Activated CD8-positive, alpha-beta memory T cell treated with anti-CD3 and anti-CD28 coated beads for 1 hour (primary cell): ENCODE measurements at places on chromosomes 13 and 19.
A peak's percentile ranks its signal among the peaks of the same experiment; 100 is the strongest.

- no peak for DNase-seq
Observed at GRCh38 chr13:36369268-36370107, 23.3 kb upstream of the SPART start.

DNA sequence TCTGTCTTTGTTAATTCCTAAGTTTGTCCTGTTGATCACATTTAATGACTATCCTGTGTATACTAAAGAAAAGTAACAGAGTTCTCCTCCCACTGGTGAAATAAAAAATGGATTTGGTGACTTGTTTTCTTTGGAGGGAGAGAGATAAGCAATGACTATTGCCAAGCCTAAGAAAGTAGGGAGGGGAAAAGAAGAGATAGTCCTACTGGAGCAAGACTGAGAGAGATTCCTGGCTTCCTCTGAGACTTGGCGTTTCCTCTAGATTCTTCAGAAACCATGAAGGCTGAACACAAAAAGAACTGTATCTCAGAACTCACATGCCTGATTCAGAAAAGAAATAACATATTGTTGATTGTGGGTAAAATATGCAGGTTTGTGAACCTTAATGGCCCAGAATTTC is 406.5 kb downstream of the FOXO1 start:
- no peak for DNase-seq

GRCh38 chr13:94978516-94978915 is 266.2 kb upstream of the SOX21 start:
- no peak for DNase-seq

- no peak for DNase-seq
Observed at GRCh38 chr13:112835344-112835743, 133.7 kb upstream of the MCF2L start.

DNA sequence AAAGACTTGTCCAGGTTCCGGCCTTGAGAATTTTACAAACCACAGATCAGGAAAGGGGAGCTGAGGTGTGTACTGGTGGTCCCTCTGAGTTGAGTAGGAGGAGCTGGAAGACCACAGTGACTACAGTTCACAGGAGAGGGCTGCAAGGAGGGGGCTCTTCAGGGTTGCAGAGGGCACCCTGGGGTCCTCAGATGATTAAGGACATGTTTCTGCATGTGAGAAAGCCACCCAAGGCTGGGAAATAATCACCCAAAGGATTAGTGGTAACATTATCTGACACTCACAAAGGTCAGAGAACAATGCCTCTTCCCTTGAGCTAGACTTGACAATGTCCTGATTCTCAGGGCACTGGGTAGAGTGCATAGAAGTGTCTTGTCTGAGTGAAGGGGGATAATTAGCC is 540.4 kb downstream of the IRS2 start:
- DNase-seq, result no peak

GRCh38 chr19:49557641-49558325 is 22.6 kb downstream of the NOSIP start:
- DNase-seq, result no peak

GRCh38 chr13:113548778-113549621 is 35.6 kb upstream of the TFDP1 start:
- no peak for DNase-seq

DNA sequence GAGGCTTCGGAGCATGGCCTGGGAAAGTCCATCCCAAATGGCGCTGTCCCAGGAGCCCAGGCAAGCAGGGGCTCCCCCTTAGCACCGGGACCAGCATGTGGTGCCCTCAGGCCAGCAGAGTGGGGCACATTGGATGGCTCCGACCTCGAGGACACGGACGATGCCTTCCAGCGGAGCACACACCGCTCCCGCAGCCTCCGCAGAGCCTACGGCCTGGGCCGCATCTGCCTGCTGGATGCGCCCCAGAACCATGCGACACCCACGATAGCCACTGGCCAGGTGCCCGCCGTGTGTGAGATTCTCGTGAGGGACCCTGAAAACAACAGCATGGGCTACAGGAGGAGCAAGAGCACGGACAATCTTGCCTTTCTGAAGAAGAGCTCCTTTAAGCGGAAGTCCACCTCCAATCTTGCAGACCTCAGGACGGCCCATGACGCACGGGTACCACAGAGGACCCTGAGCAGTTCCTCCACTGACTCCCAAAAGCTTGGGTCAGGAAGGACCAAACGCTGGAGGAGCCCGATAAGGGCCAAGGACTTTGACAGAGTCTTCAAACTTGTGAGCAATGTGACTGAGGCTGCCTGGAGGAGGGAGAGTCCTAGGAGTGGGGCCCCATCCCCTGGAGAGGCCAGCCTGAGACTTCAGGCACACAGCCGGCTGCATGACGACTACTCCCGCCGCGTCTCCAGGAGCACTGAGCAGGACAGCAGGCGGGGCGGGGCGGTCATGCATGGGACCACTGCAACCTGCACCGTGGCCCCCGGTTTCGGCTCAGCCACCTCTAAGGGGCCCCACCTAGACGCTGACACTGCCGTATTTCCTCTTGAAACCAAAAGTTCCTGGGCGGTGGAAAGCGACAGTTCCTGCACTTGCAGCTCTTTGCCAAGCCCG is 63.1 kb downstream of the SPATA13 start:
- DNase-seq, result no peak

GRCh38 chr19:5466814-5467291 is 11.6 kb downstream of the ZNRF4 start:
- DNase-seq, result no peak

- peak; percentile 54 for DNase-seq
Observed at GRCh38 chr19:920051-920864, 3.1 kb downstream of the KISS1R start.

GRCh38 chr13:71252184-71252704 is 614.8 kb downstream of the DACH1 start:
- no peak for DNase-seq

DNA sequence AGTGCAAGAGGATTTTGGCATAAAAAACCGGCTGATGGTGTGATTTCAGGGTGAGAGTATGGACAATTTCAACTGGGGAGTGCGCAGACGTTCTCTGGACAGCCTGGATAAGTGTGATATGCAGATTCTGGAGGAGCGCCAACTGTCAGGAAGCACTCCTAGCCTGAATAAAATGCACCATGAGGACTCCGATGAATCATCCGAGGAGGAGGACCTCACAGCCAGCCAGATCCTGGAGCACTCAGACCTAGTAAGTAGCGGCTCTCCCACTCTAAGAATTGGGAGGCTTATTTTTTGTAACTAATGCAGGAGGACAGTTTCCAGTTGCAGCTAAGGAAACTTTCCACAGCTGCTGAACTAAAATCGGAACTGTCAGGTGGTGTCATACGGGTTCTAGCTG is 53.6 kb downstream of the ZAR1L start:
- DNase-seq, result no peak

DNA sequence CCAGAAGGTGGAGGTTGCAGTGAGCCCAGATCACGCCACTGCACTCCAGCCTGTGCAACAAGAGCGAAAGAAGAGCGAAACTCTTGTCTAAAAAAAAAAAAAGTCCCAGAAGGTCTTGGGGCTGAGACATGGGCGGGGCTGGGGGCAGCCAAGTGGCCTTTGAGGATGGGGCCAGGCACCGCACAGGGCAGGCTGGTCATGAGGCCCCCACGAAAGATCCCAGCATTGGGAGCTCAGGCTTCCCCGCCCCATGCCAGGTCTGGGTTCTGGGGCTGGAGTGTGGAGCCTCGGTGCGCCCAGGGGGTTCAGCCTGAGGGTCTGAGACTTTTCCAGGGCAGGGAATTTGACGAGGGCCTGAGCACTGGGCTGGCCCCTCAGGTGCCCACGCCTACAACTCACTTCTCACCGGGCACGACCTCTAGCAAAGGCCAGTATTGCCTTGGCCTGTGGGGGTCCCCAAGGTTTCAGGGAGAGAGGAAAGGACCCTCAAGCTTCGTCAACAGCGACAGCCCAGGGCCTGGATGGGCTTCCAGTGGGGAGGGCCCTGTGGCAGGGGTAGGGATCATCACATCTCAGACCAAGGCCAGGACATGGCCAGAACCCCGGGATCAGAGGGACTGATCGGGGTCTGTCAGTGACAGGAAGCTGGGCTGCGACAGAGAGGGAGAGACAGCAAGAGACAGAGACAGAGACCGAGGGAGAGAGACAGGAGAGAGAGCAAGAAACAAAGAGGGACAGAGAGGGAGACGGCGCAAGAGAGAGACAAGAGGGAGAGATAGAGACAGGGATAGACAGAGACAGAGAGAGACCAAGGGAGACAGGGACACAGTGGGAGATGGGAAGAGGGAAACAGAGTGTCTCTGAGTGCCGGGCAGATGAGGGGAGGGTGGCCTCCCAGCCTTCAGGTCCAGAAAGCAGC is 7.5 kb upstream of the MEX3D start:
- DNase-seq, result no peak

DNA sequence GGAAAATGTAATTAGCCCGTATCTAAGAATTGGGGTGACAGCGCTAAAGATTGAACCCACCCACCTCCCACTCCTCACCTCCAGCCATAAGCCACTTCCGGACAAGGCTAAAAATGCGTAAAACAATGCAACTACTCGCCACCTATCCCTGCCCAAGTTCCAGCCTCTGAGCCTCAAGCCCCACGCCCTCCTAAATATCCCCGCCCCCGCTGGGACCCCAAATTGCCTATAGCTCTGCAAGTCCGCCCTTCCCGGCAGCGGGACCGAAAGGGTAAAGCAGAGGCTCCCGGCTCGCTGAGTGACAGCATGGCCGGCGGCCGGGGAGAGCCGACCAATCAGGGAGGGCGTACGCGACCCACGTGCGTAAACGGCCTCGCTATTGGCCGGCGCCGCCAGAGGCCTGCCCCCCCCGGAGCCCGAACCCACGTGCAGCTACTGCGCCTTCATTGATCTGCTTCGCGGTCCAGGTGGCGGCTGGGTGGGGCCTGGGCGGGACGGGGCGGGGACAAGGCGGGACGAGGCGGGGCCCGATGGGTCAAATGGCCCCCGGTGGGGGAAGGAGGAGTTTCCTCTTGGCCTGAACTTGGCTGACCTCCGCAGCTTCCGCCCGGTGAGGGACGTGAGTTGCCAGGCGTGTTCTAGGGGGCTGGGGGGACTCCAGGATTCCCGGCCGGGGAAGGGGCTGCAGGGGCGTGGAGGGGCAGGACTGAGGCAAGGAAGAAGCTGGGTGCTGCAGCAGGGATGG is at the start of gene TLE6:
TSS of gene TLE6 (plus strand) at position 564 of the 745 bp plus-strand sequence. CDS start 670 bp downstream, outside the sequence.
- DNase-seq, result peak; percentile 83

GRCh38 chr19:4567584-4568071 is 8.1 kb upstream of the SEMA6B start:
- peak; percentile 23 for DNase-seq

DNA sequence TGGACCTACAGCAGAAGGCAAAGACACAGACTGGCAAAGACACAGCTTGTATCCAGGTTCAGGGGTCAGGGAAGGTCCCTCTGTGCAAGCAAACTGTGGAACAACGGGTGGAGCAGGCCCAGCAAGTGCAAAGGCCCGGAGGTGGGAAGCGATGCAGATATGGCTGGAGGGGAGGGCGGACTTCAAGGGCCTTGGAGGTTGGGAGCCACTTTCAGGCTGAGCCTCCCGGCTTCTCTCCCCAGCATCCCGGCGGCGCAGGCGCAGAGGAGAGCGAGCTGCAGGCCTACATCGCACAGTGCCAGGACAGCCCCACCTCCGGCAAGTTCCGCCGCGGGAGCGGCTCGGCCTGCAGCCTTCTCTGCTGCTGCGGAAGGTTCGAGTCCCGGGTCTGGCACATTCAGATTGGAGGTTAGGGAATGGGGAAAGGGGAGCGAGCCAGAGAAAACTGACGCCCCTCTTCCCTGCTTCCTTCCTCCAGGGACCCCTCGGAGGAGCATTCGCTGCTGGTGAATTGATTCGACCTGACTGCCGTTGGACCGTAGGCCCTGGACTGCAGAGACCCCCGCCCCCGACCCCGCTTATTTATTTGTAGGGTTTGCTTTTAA is 2.1 kb upstream of the PNPLA6 start:
- DNase-seq, result no peak

DNA sequence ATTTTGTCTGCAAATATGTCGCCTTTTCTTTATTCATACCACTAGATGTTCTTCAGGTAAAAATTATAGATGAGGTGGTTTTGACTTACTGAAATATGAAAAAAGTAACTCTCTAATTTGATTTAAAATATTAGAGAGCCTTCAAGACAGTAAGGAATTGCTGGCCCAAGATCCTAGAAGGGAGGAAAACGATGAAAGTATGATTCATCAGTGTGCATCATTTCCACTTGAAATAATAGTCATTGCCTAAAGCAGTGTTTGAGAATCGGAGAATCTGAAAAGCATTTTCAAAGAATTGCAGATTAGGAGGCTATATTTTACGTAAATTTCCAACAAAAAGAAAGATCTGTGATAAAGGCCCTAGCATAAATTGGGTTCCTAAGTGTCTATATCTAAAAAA is 1707.9 kb upstream of the PRR20A start:
- DNase-seq, result no peak

DNA sequence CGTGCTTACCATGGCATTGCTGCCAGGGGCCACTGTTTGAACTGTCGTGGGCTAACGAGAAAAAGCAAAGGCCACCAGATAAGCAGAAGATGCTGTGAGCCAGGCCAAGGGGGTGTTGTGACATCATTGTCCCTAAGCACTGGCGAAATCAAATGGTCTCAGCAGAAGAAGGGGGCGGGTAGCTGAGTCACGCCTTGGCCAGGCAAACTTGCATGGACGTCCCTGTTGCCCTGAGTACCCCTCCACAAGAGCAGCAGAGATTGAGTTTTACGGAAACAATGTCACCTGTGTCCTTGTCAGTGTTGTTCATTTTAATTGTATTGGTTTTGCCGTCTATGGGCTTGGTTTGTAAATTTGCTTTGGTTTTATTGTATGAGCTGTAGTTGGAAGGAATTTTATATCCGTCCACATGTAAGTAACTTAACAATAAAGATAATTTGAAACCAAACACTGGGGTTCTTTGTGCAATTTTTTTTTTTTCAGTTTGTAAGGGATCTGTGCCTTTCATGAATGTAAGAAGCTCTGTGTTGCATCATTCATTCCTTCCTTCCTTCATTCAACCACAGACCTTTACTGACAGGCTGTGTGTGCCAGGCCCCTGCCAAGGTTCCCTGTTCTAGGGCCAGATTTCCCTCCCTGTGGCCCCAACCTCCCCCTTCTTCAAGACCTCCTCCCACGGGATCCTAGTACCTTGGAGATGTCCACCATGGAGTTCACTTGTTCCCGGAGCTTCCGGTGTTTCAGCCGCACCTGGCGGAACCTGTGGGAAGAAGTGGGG is 12.3 kb downstream of the KCNN4 start:
- DNase-seq, result no peak

- DNase-seq, result no peak
Observed at GRCh38 chr19:5460748-5461147, 5.5 kb downstream of the ZNRF4 start.

- DNase-seq, result no peak
Observed at GRCh38 chr19:33063753-33064457, 783 bp downstream of the RHPN2 start.

GRCh38 chr13:60137911-60138560 is 25.7 kb downstream of the DIAPH3 start:
- DNase-seq, result no peak

GRCh38 chr13:39350461-39350881 is 252.5 kb downstream of the LHFPL6 start:
- DNase-seq, result no peak

DNA sequence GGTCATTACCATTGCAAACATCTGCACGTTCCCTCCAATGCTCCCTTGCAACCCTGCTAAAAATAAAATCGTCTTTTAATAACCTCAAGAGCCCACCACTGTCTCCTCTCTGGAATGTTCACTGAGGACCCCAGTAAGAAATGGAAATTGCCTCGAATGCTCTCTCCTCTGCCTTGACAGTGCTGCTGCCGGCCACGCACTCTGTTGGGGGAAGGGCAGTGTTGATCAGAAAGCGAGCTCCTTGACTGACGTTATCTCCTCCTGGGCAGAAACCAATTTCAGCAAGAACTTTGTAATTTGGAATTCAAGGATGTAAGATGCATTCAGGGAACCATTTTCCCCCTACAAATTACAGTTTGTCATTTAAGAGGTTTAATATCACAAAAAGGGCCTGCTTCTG is 718.5 kb downstream of the UQCRFS1 start:
- DNase-seq, result no peak

- DNase-seq, result no peak
Observed at GRCh38 chr19:9720541-9720940, 45.6 kb upstream of the ZNF562 start.
